Activated CD4-positive, alpha-beta memory T cell treated with anti-CD3 and anti-CD28 coated beads, Interleukin-2, amount 10 ng/mL, durations not matched to agents 7 days and 5 days (primary cell): ENCODE measurements at places on chromosomes 4 and X.

- no peak for DNase-seq
Observed at GRCh38 chr4:145540235-145540634, 58.6 kb downstream of the SMAD1 start.

- no peak for DNase-seq
Observed at GRCh38 chrX:12741416-12741815, 49.8 kb upstream of the PRPS2 start.

GRCh38 chr4:35464964-35465528, 779.3 kb downstream of the ARAP2 start:
- DNase-seq = no peak

- DNase-seq = no peak
Observed at GRCh38 chrX:3520458-3520857, 174.0 kb upstream of the MXRA5 start.

- DNase-seq = no peak
Observed at GRCh38 chrX:17706676-17707075, 30.6 kb upstream of the SCML1 start.

GRCh38 chr4:167721617-167722486, 370.5 kb upstream of the ANXA10 start:
- no peak for DNase-seq

DNA sequence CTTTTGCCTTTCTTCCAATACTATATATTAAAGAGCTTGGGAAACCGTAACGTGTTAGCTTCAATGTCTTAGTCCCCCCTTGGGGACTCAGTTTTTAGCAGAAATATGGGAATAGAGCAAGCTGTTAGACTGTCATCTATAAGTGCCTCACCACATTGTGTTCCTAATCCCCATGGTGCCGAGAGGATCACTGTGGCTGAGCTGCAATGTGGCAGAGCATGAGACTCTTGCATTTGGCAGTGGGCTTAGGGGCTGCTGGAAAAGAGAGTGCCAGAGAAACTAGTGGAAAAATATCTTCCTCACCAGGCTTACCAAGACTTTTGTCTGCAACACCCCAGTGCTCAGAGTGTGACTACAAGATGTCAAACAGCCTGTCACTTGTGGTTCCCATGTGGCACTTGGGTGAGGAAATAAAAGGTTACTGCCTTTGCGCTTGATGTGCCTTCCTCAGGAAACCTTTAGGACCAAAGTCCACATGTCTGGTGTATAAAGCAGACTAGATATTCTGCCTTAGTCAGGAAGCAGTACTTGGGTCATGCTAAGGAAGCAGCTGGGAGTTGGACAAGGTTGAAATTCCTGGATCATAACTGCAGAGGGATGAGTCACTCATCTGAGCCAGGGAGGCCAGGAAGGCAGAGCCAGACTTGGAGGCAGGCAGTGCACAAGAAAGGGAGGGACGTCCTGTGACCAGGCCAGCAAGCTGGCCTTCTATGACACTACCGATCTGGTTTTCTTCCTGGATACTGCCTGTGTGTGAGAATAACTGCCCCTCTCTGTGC, 9.7 kb upstream of the MAGEA4 start:
- no peak for DNase-seq

DNA sequence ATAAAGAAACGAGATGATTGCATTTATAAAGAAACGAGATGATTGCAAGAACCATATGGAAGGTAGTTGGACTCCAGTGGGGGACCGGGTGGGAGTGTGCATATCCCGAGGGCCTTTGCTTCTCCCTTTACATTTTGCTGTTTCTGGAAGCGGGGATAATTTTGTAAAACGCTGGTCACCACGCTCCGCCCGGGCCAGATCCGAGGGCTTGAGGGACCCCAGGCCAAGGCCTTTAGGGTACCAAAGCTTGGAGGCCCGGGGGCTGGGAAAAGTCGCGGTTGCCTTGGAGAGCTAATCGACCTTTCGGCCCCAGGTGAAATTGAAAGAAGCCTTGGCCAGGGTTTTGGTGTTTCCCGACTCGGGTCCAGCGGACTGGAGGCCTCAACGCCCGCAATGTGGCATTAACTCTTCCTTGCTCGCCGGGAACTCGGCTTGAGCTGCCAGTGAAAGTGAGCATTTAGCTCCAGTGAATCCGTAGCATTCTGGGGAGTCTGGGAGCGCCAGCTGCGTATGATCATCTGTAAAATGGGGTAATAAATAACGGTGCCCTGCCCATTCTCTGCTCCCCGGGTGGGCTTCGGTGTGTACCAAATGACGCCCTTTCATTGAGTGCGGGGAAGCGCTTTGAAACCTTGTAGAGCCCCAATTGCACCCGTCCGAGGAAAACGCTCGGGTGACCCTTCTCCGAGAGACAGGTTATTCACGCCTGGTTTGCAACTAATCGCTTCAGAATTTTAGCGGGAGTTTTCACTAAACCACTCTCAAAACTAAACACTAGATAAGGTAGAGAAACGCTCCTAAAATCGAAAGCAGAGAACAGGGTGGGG, 4.5 kb downstream of the NKX3-2 start:
- DNase-seq = no peak

DNA sequence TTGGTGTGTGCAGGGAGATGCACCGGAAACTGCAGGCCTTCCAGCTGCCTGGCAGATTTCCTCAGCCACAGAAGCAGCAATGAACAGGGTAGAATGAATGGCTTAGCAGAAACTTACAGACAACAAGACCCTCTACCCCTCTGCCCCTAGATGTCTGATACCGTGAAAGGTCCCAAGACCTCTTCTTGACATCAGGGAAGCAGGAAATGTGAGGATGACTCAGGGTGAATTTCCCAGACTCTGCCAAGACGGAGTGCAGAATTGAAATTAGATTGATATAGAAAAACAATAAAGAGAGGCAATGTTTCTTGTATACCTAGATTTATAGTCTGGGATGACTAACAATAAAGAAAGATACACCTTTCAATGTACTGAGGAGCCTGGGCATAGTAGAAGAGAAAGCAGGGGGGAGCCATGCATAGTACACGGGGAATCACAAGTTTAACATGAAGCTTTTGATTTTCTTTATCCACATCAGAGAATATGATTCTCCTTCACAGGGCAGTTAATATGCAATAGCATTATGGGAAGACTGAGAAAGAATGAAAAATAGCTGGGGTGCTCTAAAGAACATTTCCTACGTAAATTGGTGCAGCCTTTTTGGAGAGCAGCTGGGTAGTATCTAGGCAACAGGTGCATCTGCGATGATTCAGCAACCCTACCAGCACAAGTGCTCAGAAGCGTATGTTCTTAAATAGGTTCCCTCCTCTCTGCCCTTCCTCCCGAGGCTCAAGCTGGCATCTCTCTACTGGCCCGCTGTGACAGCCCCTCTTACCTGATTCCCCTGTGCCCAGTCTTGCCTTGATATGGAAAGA, 18.3 kb upstream of the CXCR3 start:
- DNase-seq = no peak

DNA sequence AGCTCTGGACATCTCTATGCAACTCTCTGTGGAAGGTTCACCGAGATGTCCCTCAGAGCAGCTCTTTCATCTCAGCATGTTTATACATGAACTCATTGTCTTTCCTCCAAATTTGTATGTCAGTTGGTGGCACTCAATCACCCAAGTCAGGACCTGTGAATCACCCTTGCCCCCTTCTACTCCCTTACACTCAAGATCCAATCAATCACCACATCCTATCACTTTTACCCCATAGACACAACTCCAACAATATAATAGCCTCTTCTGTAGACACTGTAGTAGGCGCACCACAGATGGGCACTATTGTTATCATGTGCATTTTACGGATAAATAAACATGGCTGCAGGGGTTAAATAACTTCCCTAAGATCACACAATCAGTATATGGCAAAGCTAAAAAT, 41.3 kb upstream of the IRF2 start:
- DNase-seq = no peak

DNA sequence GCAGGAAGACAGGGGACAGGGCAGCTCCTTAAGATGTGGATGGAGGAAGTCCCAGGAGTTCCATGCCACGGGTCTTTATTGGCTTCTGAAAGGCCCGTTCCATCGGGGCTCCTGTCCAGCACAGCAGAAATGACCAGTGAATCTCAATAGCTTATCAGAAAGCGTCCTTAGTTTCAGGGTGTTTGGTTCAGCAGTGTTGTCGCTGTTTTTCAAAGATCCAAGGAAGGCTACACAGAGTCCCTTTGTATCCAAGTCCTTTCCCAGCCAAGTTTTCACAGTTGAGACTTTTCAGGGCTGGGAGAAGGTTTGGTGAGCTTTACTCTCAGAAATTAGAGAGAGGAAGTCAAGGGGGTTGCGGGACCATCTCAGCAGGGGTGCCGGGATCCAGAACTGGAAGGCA, 5.0 kb upstream of the ZCCHC4 start:
- no peak for DNase-seq

DNA sequence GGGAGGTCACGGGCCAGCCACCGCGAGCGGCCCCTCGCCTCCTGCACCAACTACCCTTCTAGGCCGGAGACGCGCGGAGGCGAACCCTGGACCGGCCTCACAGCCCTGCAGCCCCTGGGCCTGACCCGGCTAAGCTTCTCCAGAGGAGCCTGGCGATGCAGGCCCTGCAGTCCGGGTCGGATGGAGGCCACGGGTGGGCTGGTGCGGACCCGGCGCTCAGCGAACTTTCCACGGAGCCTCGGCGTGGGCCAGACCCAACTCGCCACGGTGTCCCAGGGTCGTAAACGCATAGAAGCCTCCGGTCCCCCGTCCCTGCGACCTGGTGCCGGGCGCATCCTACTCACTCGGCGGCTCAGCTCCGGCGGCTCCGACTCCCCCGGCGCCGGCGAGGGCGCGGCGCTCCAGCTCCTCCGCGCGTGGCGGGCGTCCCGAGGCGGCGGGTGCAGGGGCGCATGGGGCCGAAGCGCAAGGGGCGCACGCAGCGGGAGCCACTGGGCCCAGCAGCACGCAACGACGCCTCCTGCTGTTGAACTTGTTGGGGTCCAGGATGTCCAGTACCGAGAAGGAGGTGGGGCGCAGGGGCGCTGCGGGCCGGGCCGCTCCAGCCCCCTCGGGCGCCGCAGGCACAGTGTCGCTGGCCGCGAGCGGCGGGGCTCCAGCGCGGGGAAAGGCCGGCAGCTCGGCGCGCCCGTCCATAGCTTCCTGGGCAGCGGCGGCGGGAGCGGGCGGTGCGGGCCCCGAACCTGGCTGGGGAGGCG, 427 bp downstream of the NKX1-1 start:
- no peak for DNase-seq

- no peak for DNase-seq
Observed at GRCh38 chr4:78437608-78438088, 113.9 kb upstream of the ANXA3 start.

DNA sequence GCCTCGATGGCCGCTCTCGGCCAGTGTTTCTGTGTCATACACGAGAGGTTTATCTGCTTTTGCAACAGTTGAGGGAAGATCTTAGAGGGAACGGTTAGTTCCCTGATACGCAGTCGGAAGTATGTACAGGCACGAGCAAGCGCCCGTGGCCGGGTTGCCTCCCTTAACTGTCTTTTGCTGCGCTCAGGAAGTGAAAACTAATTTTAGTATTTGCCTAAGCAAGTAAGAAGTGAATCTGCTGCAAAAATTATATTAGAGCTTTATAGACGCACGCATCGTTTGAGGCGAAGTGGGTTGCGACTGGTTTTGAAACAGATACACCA, 695 bp downstream of the MTM1 start:
- DNase-seq = peak; percentile 63

DNA sequence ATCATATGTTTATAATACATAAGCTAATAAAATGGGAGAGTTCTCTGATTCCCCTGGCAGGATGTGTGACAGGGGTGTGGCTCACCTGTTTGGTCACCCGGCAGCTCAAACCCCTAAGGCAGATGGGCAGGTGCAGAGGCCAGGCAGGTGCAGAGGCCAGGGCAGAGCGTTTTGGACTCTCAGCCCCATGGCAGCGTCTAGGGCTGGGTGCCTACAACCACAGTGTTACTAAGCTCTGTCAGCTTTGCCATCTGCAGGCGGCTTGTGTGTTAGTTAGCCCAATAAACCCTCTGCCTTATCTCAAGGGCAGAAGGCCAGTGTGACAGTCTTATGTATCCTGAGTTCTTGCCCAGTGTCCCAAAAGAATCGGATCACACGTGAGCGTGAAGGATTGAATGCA, 54.0 kb upstream of the UGT2B15 start:
- DNase-seq = no peak

DNA sequence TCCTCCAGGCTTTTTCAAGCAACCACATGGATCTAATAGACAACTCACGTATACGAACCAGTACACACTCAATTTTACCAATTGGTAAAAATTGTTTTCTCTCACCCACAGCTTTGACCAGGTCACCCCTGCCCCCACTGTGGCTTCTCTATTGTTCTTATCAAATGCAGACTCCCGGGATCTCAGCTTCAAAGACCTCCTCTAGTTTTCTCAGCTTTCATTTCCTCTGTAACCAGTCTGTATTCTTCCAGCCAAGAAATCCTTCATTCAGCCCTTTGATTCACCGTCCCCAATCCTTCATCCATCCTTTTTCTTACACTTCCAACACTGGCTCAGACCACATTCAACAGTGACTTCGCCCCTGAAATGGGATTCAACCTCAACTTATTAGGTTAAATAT, 120.7 kb downstream of the CORIN start:
- no peak for DNase-seq

- no peak for DNase-seq
Observed at GRCh38 chr4:37648084-37648817, 37.9 kb downstream of the RELL1 start.

DNA sequence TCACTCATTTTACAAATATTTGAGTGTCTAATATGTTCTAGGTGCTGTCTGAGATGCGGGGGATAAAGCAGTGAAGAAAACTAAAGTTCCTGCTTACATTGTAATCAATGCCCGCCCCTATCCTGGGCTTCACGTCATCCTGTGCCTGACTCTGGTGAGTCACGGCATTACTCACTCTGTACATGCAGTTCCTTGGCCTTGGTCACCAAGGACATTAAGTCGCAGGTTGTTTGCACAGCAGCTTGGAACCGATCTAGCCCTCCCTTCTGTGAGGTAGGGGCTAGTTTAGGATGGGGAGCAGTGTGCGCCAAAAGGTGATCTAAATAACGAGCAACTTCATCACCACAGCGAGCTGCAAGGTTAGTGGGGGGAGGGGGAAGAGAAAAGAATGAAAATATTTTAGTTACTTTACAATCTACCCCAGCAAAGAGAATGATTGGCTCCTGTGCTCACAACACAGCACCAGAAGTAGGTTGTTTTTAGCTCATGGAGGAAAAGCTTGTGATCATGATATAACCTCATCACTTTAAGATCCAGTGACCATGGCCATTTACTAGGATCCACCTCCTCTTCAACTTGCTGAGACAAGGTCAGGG, 48.0 kb upstream of the HDAC8 start:
- peak; percentile 63 for DNase-seq

- no peak for DNase-seq
Observed at GRCh38 chr4:79625361-79625760, 217.3 kb upstream of the GK2 start.

- DNase-seq = no peak
Observed at GRCh38 chr4:101792056-101792590, 1.6 kb downstream of the BANK1 start.

DNA sequence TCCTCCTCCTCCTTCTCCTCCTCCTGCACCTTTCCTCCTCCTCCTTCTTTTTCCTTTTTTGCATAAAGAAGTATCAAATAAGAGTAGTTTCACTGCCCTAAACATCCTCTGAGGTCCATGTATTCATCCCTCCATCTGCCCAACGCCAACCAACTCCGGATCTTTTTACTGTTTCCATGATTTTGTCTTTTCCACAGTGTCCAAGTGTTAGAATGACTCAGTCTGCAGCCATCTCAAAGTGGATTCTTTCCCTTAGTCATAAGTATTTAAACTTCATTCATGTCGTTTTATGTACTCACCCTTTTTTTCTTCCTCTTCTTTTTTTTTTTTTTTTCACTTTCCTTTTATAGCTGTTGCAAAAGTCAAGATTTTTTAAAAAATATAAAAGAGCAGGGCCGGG, 12.9 kb downstream of the CSF2RA start:
- DNase-seq = no peak
